ENCODE measurements at places on chromosomes 6 and 20.

DNA sequence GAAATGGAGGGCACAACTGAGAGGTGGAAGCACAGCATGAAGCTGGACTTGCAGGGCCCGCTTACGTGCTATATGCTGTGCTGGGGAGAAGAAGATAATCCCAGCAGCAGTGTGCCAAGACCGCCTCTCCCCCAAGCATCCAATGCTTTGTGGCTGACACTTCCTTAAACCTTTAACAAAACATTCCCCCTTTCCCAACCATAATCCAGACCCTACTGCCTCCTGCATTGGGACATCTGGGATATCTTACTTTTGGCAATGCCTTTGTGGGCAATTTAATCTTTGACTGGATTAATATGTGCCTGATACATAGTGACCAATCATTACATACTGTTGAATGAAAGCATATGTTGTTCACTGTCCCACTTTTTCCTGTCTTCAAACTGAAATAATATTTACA, 3.1 kb upstream of the TENT5A start:
- no peak for DNase-seq

DNA sequence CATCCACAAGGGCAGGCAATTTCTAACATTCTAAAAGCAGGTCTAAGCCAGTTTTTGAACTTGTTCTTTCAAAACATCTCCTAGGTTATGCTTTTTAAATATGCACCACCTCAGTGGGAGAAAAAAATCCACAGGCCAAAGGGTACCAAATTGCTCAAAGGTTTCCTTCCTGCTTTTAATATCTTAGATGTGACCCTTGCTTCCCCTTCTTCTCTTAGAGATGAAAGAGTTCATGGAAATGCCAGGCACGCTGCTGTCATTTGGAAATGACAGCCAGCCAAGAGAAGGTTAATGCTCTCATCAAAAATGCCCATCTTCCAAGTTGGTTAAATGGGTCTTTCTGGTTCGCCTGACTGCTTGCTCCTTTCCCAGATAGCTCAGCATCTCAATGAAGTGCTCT, 497.1 kb downstream of the CD83 start:
- no peak for DNase-seq

- peak; percentile 75 for DNase-seq
Measured at GRCh38 chr6:70166088-70166958, 136.6 kb downstream of the COL9A1 start.

GRCh38 chr6:6560909-6561308, 27.6 kb upstream of the LY86 start:
- no peak for DNase-seq

- DNase-seq: no peak
Measured at GRCh38 chr20:38223743-38224100, 36.8 kb downstream of the KIAA1755 start.

DNA sequence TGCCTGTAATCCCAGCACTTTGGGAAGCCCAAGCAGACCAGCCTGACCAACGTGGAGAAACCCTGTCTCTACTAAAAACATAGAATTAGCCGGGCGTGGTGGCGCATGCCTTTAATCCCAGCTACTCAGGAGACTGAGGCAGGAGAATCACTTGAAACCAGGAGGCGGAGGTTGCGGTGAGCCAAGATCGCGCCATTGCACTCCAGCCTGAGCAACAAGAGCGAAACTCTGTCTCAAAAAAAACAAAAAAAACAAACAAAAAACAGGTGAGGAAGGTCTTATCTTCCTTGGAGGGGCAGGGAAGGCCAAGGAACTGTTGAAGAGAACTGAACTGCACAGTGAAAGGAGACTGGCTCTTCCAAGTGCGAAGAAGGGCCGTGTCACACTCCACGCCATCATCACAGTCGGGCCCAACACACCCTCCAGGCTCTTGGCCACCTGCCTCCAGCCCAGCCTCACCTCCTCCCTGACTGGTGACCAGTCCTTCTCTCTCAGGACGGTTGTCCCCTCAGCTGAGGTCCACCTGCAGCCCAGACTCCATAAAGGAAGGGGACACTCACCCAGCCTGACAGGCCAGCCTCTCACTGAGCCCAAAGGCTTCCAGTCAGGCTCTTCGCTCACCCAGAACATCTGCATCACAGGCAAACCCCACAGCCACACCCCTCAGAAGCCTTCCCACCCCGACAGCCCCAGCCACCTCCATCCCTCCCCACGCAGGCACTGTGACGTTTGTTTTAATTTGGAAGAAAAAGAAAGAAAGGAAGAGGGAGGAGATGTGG, 4.1 kb downstream of the ZC3H12D start:
- no peak for DNase-seq

- peak; percentile 88 for DNase-seq
Measured at GRCh38 chr6:151160929-151161757, 78.6 kb upstream of the AKAP12 start.

GRCh38 chr6:15464211-15464725, 198.6 kb downstream of the DTNBP1 start:
- DNase-seq: no peak

- peak; percentile 70 for DNase-seq
Measured at GRCh38 chr20:8431538-8432434, 299.7 kb downstream of the PLCB1 start.

DNA sequence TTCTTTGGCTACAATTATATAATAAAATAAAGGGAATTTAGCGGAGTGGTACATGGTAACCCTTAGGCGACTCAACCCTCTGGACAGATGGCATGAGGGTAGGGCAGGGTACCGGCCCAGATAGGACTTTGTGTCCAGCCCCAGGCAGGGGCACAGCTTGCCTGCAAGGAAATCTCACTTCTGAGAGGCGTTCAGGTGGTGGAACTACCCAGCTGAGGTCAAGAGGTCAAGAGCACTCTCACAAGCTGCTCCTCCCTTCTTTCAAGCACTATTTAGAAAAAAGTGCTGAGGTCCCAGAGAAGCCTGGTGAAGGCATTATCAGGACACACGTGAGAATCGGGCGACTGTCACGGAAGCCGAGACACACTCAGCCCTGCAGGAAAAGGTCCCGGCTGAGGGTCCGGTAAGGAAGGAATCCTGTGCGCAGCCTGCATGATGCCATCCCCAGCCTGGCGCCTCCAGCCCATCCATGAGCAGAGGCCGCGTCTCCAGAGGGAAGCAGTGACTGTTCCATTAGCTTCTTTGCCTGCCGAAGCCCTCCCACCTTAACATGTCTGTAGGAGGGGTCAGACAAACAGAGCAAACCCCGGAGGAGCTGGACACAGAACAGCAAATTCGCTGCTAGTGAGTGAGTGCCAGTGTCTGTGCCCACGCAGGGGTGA, 54.8 kb downstream of the WDR27 start:
- no peak for DNase-seq

- no peak for DNase-seq
Measured at GRCh38 chr6:164929408-164929977, 379.9 kb downstream of the C6orf118 start.
